ENCODE measurements at places on chromosomes 6 and 20.

GRCh38 chr6:36442103-36442670, 467 bp downstream of the PXT1 start:
- no peak for DNase-seq

- peak; percentile 73 for DNase-seq
These were observed 558 bp downstream of the XKR7 start for GRCh38 chr20:31968291-31969126.

DNA sequence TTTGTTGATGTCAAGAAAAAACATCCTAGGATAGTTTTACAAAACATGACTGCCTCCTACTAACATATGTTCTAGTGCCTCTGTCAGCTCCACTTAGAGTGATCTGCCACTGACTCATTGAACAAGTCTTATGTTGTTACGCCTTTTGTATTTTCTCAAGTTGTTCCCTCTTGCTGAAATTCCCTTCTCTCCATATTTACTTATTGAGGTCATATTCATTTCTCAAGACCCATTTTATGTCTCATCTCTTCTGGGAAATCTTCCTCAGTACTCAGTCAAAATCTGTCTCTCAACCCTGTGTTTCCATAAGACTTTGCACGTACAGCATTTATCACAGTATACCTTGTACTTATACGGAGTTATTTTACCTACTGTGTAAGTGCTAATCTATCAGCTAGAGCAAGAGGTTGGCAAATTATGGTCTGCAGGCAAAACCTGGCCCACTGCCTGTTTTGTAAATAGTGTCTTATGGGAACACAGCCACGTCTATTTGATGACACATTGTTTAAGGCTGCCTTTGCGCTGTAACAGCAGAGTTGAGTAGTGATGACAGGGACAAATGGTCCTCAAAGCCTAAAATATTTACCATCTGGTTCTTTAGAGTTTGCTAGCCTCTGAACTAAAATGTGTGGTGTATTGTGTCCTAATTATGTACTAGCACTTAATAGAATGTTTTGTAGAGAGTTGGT, 83.4 kb downstream of the ADGRB3 start:
- no peak for DNase-seq

- no peak for DNase-seq
These were observed 200 bp downstream of the ZBTB22 start for GRCh38 chr6:33317419-33317668.
